ENCODE measurements at places on chromosomes 13 and 19. TPM values are rescaled to one million over a fixed set of nuclear protein-coding genes. Genes with fewer than 3 reads are reported as not detected.

- DNase-seq: peak; percentile 52
Measured at GRCh38 chr19:2273356-2274184, 8.4 kb downstream of the PEAK3 start.

DNA sequence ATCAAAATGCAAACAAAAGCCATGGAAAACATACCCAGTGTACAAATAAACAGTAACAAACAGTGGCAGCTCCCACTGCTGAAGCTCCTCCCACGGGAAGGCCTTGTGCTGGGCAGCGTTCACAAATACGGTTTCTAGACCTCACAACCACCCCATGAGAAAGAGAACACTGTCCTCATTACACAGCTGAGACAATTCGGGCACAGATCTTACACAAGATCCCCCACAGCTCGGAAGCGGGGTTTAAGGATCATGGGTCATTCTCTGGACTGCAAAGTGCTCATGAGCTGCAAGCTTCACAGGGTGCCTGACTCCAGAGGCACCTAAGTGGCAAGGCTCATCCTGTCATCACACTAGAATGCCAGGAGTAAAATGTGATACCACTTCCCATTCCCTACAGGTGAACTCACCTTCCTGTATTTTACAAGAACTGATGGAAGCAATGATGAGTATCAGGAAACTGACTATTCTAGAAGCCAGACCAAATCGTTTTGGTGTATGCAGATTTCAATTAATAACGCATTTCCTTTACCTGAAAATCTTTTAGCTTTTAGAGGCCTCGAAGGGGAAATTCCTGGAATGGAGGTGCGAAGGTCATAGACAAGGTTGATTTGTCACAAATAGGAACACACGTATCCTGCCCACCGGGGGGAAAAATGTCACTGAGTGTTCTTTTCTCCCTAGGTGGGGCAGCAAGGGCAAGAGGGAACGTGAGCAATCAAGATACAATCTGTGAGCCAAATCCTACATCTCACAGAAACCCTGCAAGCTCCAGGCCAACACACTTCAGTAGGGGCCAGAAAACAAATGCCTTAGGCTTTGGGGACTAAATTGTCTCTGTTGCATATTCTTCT, 41.2 kb downstream of the STK24 start:
- no peak for DNase-seq

GRCh38 chr13:27721681-27722080, 70.6 kb upstream of the GSX1 start:
- no peak for DNase-seq

Gene CD79A
- total RNA-seq: not detected

Data from IMR-90 (cell line).